ENCODE measurements at places on chromosomes 11 and 22. TPM values are rescaled to one million over a fixed set of nuclear protein-coding genes. Genes with fewer than 3 reads are reported as not detected.
A peak's percentile ranks its signal among the peaks of the same experiment; 100 is the strongest.

GRCh38 chr11:76119032-76119431 lies 87.3 kb downstream of the WNT11 start:
- peaks cover 33% of the 10 kb centered on the region for H3K4me1 ChIP-seq
- no peak for DNase-seq
- H3K27me3 ChIP-seq = no peaks in the 10 kb centered on the region

MYBPC3 gene
- total RNA-seq = 797 TPM

ADM2 gene
- total RNA-seq = 0.08 TPM

DNA sequence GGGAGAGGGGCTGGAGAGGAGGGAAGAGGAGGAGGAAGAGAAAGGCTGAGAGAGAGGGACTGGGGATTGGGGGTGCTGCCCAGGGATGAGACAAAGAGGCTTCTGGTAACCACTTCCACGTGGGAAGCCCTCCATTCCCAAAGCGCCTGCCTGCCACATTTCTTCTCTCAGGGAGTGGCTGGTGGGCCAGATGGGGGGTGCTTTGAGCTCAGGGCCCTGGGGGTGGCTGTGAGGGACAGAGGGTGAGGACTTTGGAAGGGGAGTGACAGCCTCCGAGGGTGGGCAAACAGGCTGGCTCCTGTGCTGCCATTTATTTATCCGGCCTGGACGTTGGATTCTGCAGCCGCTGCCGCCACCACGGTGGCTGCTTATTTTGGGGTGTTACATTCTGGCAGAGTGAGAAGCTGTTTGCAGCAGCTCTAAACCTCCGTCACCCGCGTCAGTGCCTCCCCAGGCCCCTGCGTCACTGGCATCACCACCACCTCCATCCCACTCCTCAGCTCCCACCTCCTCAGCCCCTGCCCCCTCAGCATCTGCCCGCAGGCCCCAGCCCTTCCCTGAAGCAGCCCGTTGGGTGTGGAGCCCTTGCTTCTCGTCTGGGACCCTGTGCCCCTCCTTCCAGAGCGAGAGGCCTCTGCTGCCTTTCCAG lies 1.6 kb downstream of the RTN4RL2 start:
- H3K4me3 ChIP-seq = no peak overlapping the region
- DNase-seq = no peak
- peaks cover 40% of the 10 kb centered on the region for H3K4me1 ChIP-seq
- H3K36me3 ChIP-seq = no peaks in the 10 kb centered on the region
- peaks cover 12% of the 10 kb centered on the region for H3K27me3 ChIP-seq
- H3K27ac ChIP-seq = no peak overlapping the region

DNA sequence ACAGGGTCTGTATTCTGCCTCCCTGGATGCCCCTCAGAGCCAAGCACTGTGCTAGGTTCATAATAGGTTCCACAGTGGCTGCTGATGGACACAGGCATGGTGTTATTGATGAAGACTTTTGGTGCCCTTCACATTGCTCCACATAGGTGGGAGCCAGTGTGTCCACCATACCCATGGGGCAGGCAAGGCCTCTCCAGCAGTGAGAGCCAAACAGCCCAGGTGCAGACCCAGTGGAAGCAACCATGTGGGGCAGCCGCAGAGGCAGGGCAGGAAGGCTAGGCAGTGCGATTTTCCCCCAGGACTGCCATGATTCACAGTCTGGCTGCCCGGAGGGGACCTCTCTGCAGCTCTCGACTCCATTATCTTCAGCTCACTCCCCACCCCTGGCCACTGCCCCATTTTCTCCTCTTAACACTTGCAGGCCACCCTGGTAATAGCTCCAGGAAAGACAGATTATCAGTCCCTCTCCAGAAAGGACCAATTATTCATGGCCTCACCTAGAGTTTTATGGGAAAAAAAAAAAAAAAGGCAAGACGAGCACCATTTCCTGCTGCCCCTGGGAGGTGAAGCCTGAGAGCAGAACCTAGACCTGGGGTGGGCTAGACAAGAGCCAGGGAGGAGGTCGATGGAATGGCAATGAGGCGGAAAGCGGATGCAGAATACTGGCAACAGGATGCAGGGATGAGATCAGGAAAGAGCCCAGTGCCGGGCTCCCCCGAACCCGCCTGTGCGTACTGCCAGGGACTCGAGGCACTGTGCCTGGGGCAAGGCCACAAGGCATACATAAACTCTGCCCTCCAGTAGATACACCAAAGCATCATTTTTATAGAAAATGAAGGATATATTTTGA lies 343.0 kb upstream of the NCAM1 start:
- peaks cover 6% of the 10 kb centered on the region for H3K4me1 ChIP-seq
- no peak overlapping the region for H3K27ac ChIP-seq
- H3K27me3 ChIP-seq = no peaks in the 10 kb centered on the region
- H3K36me3 ChIP-seq = no peaks in the 10 kb centered on the region
- DNase-seq = no peak
- no peak overlapping the region for H3K4me3 ChIP-seq

DNA sequence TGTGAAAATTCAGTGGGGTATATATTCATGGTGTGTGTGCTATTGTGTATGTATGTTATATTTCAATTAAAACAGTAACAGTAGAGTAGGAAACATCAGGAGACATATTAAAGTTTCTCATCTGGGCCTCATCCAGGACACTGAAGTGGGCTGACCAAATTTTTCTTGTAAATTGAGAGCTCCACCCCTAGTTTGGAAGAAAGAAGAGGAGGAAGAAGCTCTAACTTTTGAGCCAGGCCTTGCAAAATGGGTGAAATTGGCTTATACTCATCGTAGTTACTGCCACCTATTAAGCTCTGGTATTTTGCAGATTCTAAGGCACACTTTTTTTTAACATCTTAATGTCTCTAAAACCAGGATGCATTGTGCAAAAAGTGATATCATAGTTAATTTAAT lies 33.7 kb downstream of the TSPAN18 start:
- no peaks in the 10 kb centered on the region for H3K4me1 ChIP-seq
- peaks cover 4% of the 10 kb centered on the region for H3K36me3 ChIP-seq
- no peaks in the 10 kb centered on the region for H3K27me3 ChIP-seq
- DNase-seq = peak; percentile 30

GRCh38 chr11:117820516-117820915 lies 4.0 kb downstream of the FXYD2 start:
- no peak overlapping the region for H3K27ac ChIP-seq
- no peak overlapping the region for H3K4me3 ChIP-seq
- peaks cover 58% of the 10 kb centered on the region for H3K4me1 ChIP-seq
- DNase-seq = no peak
- H3K27me3 ChIP-seq = no peaks in the 10 kb centered on the region
- no peaks in the 10 kb centered on the region for H3K36me3 ChIP-seq

- no peak overlapping the region for H3K27ac ChIP-seq
- no peak for DNase-seq
- H3K36me3 ChIP-seq = no peaks in the 10 kb centered on the region
- H3K4me3 ChIP-seq = no peak overlapping the region
- H3K4me1 ChIP-seq = no peaks in the 10 kb centered on the region
- no peaks in the 10 kb centered on the region for H3K27me3 ChIP-seq
Observed at GRCh38 chr22:23414727-23415489, 165.2 kb downstream of the IGLL1 start.

- no peaks in the 10 kb centered on the region for H3K4me1 ChIP-seq
- no peak overlapping the region for H3K27ac ChIP-seq
- H3K27me3 ChIP-seq = peaks cover 4% of the 10 kb centered on the region
- no peaks in the 10 kb centered on the region for H3K36me3 ChIP-seq
- no peak overlapping the region for H3K4me3 ChIP-seq
Observed at GRCh38 chr11:75219869-75220268, 20.7 kb upstream of the TPBGL start.

- DNase-seq = no peak
- peak overlapping the region; percentile 7 for H3K27ac ChIP-seq
- H3K27me3 ChIP-seq = no peaks in the 10 kb centered on the region
- peaks cover 16% of the 10 kb centered on the region for H3K4me1 ChIP-seq
- H3K4me3 ChIP-seq = no peak overlapping the region
Observed at GRCh38 chr11:122198291-122198983, 82.4 kb upstream of the BLID start.

SYT12 gene
- total RNA-seq = 0.59 TPM

SBF1 gene
- 57.1 TPM for total RNA-seq

- no peaks in the 10 kb centered on the region for H3K4me1 ChIP-seq
- no peak for DNase-seq
- H3K27ac ChIP-seq = no peak overlapping the region
- H3K4me3 ChIP-seq = no peak overlapping the region
- no peaks in the 10 kb centered on the region for H3K27me3 ChIP-seq
Observed at GRCh38 chr11:12565406-12565805, 108.8 kb upstream of the TEAD1 start.

Data from right atrium auricular region (tissue), 2 donors.